Stimulated activated CD8-positive, alpha-beta memory T cell treated with anti-CD3 and anti-CD28 coated beads, Interleukin-12 subunit alpha, Interleukin-12 subunit beta, amount 100 ng/mL, for 4 hours (primary cell): ENCODE measurements at places on chromosomes 1 and 21.

- DNase-seq, result no peak
Observed at GRCh38 chr1:60831780-60832179, 250.6 kb upstream of the NFIA start.

DNA sequence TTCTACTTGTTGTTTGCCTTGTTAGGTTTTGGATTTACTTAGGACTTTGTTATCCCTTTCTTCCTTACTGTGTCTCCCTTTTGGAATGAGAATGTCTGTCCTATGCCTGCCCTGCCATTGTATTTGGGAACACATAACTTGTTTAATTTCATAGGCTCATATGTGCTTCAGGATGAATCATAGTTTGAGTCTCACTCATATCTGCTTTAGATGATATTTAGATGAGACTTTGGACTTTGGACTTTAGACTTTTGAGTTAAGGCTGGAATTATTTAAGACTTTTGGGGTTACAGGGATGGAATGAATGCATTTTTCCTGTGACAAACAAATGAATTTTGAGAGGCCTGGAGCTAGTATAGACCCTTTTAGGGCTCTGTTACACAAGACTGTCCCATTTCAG lies 33.4 kb downstream of the PSMG1 start:
- no peak for DNase-seq

GRCh38 chr1:54172614-54173599 lies 20.1 kb upstream of the CDCP2 start:
- no peak for DNase-seq

DNA sequence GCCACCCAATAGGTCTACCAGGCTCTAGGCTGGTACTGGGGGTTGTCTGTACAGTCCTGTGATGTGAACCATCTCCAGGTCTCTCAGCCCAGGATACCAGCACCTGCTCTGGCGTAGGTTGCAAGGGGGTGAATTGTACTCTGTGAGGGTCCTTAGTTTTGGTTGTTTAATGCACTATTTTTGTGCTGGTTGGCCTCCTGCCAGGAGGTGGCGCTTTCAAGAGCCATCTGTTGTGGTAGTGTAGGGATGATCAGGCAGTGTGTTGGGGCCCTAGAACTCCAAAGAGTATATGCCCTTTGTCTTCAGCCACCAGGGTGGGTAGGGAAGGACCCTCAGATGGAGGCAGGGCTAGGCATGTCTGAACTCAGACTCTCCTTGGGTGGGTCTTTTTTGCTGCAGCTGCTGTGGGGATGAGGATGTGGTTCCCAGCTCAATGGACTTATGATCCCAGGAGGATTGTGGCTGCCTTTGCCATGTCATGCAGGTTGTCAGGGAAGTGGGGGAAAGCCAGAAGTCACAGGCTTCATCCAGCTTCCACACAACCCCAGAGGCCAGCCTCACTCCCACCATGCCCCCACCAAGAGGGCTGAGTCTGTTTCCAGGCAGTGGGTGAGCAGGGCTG lies 301.8 kb upstream of the CHRM3 start:
- no peak for DNase-seq

DNA sequence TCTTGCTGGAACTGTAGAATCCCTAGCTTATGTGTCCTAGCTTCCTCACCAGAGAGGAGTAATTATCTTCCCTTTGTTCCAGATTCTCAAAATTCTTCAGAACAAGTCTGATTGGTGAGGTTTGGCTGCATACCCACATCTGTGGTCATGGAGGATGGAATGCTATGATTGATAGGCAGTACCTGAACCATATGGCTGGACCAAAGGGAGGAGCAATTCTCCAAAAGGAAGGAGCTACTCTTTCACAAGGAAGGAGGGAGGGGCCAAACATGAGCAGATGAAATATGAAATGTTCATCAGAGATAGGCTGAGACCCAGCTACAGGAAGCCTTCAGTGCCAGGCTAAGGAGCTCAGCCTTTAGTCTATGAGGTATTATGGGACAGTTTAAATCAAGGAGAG lies 5.0 kb upstream of the RNF19B start:
- no peak for DNase-seq

GRCh38 chr1:213256438-213257087 lies 205.5 kb downstream of the RPS6KC1 start:
- no peak for DNase-seq

GRCh38 chr1:209103092-209103491 lies 480.4 kb upstream of the CAMK1G start:
- DNase-seq, result no peak

DNA sequence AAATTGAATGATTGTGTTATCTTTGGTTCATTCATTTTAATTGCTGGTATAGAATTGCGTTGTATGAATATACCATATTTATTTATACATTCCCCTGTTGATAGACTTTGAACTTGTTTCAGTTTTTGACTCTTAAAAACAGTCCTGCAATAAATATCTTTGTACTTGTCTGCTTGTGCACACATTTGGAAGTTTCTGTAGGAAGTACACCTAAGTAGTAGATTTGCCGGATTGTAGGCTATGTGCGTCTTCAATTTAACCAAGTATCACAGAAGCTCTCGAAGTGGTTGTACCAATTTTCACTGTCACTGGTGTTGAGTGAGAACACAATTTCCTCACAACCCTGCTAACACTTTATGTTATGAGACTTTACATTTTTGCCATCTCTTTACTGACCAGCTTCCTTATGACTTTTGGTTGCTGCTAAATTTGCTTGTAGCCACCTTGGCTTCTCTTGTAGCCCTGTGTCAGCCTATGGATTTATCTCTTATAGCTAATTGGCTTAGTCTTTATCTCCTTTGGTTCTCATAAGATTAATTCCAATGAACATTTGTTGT lies 2.2 kb downstream of the TTC3 start:
- no peak for DNase-seq

- no peak for DNase-seq
Observed at GRCh38 chr1:90936061-90936460, 85.8 kb downstream of the ZNF644 start.

DNA sequence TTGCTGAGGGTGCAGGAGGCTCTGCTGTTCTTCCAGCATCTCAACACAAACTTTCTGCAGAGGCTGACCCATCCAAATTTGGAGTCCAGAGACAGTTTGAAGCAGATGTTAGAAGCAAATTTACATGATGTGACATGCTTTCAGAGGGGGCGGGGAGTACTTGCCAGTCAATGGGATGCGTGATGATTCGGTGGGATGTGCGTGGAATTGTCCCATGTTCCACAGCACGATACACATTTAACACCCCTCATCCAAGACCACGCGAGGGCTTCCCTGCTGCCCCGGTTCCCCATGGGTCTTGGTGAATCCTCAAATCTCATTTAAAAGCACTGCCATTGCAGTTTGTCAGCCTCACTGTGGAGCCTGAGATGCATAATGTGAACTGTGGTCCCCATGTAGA lies 78.6 kb upstream of the TLR5 start:
- no peak for DNase-seq

GRCh38 chr1:164480285-164480907 lies 78.6 kb upstream of the PBX1 start:
- no peak for DNase-seq

DNA sequence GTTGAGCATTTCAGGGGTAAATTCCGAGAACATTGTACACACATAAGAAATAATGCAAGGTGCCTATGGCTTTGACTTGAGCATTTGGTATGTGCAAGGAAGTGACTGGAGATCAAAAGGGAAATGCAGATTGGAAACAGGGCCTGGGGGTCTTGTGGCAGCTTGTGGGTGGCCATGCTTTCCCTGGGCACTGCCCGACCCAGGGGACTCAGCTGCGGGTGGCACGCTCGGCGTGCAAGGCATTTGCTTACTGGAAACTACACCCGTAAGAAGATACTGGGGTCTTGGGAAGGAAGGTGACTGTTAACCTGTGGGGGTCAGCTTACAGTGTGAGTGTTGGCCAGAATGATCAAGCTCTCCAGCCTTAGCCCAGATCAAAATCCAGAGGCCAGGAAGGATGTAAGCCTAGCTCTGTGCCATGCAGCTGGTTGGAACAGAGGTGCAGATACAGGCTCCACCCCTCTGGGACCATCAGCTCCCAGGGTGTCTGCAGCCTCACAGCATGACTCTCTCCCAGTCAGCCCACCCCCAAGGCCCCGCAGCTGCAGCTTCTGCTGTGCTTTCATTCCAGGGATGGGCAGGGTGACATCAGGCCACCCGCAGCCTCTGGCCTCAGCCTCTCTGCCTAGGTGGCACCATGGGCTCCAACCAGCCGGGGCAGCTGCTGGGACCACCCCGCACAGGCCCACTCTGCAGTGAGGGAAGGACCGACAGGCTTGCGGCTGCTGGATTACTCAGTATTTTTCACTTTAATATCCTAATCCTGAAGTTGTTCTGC lies 55.1 kb downstream of the KIF26B start:
- no peak for DNase-seq

DNA sequence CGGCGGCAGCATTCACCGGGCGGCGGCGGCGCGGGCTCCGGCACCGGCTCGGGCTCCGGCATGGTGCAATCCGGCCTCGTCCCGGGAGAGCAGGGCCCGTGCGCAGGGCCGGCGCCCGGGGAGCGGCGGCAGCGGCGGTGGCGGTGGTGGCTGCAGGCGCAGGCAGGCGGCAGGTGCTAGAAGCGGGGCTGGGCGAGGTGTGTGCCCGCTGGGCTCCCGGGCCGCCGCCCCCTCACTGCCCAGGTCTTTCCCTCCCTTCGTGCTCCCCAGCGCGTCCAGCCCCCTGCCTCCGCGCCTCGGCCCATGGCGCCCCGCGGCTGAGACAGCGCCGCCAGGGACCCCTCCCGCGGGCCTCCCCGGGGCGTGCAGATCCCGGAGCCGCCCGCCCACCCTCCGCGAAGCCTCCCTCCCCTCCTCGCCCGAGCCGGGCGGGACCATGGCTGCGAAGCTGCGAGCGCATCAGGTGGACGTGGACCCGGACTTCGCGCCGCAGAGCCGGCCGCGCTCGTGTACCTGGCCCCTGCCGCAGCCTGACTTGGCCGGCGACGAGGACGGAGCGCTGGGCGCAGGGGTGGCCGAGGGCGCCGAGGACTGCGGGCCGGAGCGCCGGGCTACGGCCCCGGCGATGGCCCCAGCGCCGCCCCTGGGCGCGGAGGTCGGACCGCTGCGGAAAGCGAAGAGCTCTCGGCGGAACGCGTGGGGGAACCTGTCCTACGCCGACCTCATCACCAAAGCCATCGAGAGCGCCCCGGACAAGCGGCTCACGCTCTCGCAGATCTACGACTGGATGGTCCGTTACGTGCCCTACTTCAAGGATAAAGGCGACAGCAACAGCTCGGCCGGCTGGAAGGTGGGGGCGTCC lies 492 bp downstream of the FOXO6 start:
- no peak for DNase-seq

DNA sequence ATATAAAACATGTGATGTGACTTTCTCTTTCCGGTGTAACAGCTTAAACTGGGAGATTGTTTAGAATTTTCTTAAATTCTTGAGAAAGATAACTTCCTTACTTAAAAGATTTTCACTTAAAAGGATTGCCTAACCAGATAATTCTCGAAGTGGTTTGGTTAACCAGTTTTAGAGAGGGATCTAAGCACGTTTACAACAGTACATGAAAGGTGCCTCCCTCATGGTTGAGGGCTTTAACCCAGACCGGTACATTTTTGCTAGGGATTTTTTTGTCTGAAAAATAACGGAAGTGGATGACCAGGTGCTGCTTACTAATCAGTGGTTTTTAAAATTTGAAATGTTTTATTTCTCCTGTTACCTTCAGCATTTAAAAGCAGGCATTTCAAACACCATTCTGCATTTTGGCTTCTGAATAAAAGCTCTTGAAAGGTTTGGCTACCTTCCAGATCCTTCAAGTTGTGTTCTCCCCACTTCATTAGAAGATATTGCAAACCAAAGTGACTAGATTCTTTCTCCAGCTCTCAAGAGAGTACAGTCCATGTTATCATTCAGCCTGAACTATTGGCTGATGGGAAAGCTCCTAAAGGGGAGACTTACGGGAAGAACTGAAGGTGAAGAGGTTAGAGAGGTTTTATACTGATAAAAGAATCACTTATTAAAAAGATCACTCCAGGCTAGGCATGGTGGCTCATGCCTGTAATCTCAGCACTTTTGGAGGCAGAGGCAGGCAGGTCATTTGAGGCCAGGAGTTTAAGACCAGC lies 12.8 kb downstream of the S100PBP start:
- no peak for DNase-seq

DNA sequence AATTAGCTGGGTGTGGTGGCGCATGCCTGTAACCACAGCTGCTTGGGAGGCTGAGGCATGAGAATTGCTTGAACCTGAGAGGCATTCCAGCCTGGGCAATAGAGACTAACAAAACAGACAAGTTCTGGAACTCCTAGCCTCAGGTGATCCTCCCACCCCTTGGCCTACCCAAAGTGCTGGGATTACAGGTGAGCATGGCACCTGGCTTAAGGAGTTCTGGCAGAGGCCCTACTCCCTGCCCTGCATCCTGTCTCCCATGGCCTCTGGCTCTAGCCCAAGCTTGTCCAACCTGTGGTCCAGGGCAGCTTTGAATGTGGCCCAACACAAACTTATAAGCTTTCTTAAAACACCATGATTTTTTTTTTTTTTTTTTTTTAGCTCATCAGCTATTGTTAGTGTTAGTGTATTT lies 20.4 kb downstream of the TOMM20 start:
- DNase-seq, result no peak

- peak; percentile 40 for DNase-seq
Observed at GRCh38 chr1:223189903-223190724, 47.1 kb upstream of the TLR5 start.

GRCh38 chr21:31875496-31876015 lies 2.7 kb downstream of the HUNK start:
- no peak for DNase-seq

DNA sequence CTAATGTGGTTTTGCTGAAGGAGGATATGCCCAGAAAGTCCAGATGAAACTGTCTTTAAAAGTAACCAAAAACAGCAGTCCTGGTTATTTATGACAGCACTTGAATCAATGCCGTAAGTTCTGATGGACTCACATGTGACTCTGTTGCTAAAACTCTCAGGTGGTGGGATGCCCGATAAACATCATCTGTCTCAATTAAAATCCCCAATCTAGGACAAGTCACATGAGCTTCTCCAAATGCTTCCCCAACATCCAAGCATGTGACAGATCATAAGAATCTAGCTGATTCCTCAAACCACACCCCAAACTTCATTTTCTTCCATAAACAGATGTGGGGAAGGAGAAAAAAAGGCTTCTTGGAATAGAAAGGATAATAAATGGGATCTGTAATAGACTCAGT lies 786 bp upstream of the CTSK start:
- no peak for DNase-seq

GRCh38 chr1:248853663-248854375 lies 5.1 kb downstream of the ZNF692 start:
- peak; percentile 36 for DNase-seq

- no peak for DNase-seq
Observed at GRCh38 chr1:209667103-209667502, 8.1 kb upstream of the G0S2 start.

DNA sequence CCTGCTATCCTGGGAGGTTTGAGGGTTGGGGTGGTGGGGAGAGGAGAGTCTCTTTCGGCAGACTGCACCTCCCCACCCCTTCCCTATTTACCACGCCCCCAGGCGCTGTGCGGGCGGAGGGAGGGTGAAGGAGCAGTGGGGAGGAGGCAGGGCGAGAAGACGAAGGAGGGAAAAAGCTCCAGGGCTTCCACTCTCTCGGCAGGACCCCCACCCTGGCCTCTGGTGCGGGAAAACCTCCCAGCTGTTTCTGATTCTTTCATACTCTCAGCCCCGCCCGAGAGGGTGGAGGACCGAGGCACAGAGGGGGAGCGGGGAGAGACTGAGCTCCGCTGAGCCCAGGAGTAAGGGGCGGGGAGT lies 866 bp upstream of the WNT2B start:
- DNase-seq, result peak; percentile 20
